ENCODE measurements at places on chromosomes 3 and 15.

DNA sequence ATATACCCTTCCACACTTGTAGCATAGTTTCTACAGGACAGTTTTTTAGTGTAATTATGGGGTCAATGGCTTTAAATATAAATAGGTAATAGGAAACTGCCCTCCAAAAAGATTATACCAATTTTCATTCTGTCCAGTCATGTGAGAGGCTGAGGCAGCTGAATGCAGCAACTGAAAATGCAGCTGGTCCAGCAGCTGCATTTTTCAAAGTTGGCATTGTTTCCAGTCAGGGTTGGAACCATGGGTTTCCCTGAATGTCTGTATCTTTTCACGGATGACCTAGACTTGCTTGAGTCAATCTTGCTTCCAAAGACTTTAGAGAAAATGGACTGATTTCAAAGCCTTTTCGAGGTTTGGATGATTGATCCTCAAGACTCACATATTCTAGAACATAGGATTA lies 9.9 kb upstream of the KNL1 start:
- DNase-seq, result no peak

DNA sequence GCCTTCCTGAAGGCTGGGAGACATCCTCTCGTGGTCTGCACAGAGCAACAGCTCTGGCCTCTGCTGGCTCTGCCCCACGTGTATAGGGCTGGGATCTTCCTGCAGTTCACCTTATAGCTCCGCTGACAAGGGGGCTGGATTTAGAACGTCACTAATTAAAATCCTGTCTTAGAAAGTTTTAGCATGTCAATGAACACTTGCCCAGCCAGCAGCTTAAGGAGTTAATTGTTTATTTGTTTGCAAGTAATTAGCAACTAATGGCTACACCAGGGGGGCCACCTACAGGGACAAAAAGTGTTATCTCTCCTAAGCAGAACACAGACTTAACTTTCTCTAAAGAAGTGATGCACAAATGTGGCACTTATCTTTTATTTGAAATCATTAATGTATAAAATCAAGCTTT lies at the start of gene HESX1:
Gene HESX1 (minus strand): TSS at position 84 of the 403 bp plus-strand sequence. CDS start 60 bp downstream, at position 24.
- no peak for DNase-seq

DNA sequence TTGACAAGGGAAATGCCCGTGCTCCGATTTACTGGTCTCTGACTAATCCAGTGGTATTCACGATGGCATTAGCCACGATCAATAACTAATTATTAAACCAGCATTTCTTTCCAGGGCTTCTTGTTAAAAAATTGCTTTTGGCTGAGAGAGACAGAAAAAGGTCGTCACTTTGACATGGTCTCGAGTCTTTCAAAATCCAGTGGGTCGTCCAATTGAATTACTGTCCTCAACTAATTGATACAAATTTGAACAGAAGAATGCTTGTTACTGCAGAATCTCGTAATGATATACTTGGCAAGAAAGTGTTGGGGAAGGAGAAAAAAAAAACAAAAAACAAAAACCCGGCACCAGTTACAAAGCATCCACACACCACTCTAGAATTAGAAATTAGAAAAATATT lies 318.4 kb downstream of the NR2F2 start:
- DNase-seq, result no peak

DNA sequence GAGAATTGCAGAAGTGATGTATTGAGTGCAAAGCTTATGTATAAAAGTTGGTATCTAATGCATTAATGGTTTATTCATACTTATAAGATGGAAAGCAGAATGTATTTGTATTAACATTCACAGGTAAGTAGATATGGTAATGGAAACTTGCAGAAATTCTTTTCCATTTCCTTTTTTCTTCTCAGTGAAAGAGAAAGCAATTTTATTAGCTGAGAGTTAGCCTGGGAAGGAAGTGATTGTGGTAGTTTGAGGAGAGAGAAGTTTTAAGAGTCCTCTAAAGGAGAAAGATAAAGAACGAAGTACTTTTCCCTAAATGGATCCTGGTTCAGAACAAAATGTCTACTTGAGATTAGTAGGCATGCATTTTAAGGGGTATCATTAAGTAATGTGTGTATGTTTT lies 60.1 kb upstream of the OSTN start:
- DNase-seq, result no peak

- DNase-seq, result no peak
Measured at GRCh38 chr15:82828075-82828474, 18.6 kb downstream of the WHAMM start.
